ENCODE measurements at places on chromosomes 4 and X.
A peak's percentile ranks its signal among the peaks of the same experiment; 100 is the strongest.

DNA sequence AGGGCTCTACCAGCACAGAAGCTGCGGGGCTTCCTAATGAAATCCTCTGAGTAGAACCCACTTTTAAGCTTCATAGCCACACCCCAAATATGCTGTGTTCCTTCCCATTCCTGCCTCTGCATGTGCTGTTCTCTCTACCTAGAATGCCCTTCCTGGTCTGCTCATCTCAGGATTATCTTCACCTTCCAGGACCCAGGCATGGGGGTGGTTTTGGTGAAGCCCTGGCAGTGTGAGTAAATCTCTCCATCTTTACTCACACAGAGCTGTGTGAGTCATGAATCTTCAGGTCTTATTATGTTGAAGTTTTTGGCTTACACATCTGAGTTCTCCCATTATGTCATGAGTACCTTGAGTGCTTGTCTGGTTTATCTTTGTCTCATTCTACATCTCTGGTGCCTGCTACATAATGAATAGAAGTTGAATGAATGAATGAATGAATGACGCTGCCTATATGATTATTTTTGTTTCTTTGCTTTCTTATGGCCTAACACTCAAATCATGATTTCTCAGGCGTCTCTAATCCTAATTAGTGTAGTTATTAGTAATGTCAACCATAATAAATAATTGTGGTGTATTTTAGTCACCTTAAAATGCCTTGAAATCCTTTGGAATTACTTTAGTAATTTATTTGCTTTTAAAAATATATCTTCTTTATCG lies 41.9 kb downstream of the HADH start:
- DNase-seq, result no peak

DNA sequence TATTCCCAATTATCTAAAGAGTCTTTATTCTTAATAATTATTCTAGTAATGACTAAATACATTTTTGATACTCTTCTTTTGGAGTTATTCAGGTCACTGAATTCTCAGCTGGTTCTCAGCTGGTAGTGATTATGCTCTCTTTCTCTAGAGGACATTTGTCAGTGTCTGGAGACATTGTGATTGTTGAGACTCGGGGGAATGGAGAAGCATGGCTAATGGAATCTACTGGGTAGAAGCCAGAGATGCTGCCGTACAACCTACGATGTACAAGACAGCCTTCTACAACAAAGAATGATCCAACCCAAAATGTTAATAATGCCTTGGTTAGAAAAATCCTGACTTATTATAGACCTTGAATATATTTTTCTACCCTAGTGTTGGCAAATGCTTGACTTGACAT lies 149.2 kb upstream of the ANKRD50 start:
- no peak for DNase-seq

- no peak for DNase-seq
These were observed 730.2 kb downstream of the KCTD8 start for GRCh38 chr4:43718369-43718768.

- DNase-seq, result peak; percentile 18
These were observed 132.3 kb upstream of the NR3C2 start for GRCh38 chr4:148574502-148574901.

Data from GM04504 (cell line).